Pancreas (tissue), 10 donors: ENCODE measurements at places on chromosomes 13 and 19. TPM values are rescaled to one million over a fixed set of nuclear protein-coding genes. Genes with fewer than 3 reads are reported as not detected.

- DNase-seq, result no peak
These were observed 34.4 kb upstream of the ZNF562 start for GRCh38 chr19:9709305-9709704.

Gene PRKCG
- 0.38 TPM for total RNA-seq

DNA sequence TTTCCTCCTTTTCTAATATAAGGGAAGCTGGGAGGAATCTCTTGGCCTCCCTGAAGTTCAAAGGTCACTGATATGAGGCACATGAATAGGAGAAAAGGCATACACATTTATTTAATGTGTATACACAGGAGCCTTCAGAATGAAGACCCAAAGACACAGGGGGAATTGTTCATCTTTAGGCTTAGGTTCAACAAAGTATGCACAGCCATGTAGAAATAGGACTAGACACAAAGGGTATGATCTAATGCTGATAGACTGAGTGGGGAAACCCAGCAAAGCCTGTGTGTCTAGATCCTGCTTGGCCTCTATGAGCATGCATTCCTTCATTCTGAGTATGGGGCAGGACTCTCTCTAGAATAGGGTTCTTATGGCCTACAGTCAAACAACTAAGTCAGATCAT is 177.1 kb upstream of the RFC3 start:
- DNase-seq, result no peak

DNA sequence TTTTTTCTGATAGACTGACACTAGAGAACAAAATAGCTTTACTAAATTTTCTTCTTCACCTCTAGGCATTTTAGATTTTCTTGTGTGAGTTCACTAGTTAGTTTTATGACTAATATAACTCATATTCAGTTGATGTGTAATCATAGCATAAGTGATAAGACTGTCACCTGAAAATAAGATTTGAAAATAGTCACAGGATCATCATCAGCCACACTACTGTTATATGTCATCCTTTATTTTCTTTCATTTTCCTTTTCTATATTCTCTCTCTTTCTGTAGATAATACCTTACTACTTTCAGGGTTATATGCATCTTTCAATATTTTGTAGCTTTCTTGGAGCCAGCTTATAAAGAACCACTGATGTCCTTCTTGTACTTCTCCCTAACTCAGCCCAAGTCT is 292.6 kb downstream of the TDRD3 start:
- DNase-seq, result no peak

Gene MRPL34
- 40.4 TPM for total RNA-seq

Gene ZFP14
- 2.7 TPM for total RNA-seq

GRCh38 chr13:20337884-20338551 is 105.9 kb upstream of the GJB6 start:
- DNase-seq, result no peak

Gene ZNF729
- not detected for total RNA-seq

Gene ASPDH
- 0.49 TPM for total RNA-seq

- DNase-seq, result no peak
These were observed 5.0 kb upstream of the CDX2 start for GRCh38 chr13:27973961-27974662.

Gene SGCG
- total RNA-seq, result 0.14 TPM

DNA sequence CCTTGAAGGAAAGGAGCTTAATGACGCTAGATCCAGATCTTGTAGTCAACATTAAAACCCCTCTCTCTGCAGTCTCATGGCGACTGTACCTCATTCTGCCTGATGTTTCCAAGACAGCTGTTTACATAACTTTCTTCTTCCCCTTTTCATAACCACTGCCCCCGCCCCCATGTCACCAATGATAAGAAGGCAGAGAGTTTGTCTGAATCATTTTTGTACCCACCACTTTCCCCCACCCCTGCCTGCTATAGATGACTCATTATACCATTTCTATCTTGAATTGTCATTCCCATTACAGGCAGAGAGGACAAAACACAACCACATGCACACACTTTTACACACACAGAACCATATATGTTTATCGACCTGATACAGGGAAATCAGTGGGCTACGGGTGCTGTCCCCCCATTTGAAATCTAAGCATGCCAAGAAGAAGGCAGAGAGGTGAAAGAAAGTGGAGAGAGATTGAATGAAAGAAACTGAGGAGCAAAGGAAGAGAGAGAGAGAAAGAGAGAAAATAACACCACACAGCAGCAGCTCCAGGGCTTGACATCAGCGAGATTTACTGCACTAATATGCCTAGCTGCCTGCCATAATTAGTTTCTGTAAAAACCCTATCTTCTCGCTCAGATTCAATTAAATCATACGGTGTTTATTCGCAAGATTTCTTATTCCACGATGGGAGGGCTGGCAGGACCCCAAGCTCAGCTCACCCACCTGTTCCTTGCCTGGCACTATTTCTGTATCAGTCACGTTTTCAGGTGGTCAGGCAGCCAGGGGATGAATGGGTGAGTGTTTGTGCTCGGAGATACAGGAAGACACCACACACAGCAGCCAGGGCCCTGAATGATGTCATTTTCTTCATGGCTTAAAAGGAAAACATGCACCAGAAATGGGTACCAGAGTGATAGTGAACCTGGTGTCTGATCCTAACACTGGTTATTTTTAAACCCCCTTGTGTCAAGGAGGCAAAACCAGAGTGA is 114.3 kb upstream of the SERP2 start:
- no peak for DNase-seq

DNA sequence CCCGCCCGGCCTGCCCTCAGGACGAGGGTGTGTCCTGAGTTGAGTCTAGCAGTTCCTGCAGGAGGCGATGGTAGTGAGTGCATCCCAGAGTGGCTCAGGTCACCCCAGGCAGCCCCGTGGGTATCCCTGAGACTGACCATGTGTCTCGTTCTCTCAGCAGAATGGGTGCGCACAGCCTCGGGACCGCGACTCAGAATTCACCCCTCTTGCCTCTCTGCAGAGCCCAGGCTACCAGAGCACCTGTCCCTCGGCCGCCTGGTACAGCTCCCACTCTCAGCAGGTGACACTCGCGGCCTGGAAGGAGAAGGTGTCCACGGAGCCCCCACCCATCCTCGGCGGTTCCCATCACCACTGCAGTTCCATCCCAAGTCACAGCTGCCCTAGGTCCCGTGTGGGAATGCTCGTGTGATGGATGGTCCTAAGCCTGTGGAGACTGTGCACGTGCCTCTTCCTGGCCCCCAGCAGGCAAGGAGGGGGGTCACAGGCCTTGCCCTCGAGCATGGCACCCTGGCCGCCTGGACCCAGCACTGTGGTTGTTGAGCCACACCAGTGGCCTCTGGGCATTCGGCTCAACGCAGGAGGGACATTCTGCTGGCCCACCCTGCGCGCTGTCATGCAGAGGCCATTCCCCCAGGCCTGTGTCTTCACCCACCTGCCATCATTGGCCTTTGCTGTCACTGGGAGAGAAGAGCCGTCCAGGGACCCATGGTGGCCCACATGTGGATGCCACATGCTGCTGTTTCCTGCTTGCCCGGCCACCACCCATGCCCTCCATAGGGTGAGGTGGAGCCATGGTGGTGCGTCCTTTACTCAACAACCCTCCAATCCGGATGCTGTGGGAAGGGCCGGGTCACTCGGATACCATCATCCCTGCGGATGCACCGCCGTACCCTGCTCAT is 87.1 kb upstream of the MCF2L start:
- no peak for DNase-seq

Gene ZNF728
- 0.44 TPM for total RNA-seq

Gene ZNF665
- 1.5 TPM for total RNA-seq

DNA sequence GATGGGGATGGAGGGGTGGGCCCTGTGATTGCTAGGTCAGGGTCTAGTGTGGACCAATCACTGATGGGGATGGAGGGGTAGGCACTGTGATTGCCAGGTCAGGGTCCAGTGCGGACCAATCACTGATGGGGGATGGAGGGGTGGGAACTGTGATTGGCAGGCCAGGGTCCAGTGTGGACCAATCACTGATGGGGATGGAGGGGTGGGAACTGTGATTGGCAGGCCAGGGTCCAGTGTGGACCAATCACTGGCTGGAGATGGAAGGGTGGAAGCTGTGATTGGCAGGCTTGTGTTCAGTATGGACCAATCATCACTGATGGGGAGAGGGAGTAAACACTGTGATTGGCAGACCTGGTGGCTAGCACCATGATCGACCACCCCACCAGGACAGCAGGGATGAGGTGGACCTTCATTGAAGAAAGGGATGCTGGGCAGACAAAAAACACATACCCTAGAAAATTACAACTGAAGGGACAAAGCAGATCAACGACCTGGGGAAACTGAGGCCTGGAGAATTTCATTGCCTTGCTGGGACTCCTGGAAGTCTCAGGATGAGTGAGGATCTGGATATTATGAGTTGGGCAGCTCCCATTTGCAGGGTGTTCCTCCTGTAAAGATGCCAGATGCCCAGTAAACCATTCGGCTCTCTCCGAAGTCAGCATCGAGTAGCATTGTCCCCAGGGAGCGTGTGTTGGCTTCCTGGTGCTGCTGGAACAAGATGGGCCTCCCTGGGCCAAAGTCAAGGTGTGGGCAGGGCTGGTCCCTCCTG is 15.5 kb downstream of the TMPRSS9 start:
- DNase-seq, result no peak

Gene SRRM5
- total RNA-seq, result not detected

GRCh38 chr19:12162513-12162881 is 399 bp upstream of the ZNF136 start:
- DNase-seq, result no peak

DNA sequence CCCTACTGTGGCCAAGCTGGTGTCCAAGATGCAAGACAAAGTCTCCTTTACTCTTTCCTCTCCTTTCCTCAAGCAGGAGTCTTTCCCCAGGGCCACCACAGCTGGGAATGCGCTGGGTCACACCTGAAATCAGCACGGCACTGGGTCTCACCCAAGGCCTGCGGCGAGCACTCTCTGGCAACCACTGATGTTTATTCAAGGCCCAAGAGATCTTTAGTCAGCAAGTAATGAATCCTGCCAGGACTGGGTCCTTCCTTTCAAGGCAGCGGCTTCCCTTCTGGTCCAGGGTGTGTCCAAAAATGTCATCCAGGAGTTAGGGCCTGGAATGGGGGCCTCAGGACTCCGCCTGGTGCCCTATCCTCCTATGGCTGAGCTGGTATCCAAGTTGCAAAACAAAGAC is 24.1 kb downstream of the BLOC1S3 start:
- no peak for DNase-seq

- DNase-seq, result no peak
These were observed 1.3 kb upstream of the B3GNT8 start for GRCh38 chr19:41428481-41428859.

GRCh38 chr13:101424381-101425155 is 8.3 kb upstream of the NALCN start:
- DNase-seq, result no peak

GRCh38 chr13:113903912-113904311 is 40.0 kb upstream of the GAS6 start:
- no peak for DNase-seq

Gene CHST8
- 0.46 TPM for total RNA-seq

Gene F10
- total RNA-seq, result 6.7 TPM

DNA sequence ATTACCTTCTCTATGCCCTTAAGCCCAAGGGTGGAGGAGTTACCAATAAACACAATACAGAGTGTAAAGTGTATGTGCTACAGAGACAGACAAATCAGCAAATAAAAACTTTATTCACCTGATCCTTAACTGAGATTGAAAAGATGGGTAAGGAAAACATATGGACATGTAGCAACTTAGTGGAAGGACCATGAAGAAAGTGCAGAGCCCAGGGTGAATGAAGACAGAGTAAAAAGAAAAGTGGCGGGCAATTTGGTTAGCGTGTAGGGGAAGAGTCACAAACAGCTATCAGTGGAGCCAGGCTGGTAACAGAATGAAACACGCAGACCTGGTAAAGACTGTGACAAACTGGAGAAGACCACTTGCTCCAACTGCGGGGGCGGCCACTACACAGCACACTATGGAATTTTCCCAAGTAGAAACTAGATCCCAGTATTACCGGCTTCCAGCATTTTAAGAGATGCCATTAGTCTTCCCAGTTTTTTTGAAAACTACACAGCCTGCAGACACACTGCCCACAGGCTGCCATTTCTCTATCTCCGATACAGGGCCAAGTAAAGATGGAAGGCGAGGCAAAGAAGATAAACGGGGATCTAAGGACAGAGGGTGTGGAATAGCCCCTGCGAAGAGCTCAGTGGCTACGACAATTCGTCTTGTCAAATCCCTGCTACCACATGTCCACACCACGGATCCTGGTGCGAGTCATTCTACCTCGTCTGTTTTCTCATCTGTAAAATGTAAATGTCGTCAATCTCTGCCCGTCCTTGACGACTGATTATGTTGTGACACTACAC is 1.2 kb downstream of the UQCRFS1 start:
- no peak for DNase-seq

Gene ZNF548
- 5.9 TPM for total RNA-seq

Gene ACP7
- not detected for total RNA-seq

Gene TPTE2
- total RNA-seq, result not detected
